Fibroblast of lung (primary cell): ENCODE measurements at places on chromosomes 13 and 19. TPM values are rescaled to one million over a fixed set of nuclear protein-coding genes. Genes with fewer than 3 reads are reported as not detected.

DNA sequence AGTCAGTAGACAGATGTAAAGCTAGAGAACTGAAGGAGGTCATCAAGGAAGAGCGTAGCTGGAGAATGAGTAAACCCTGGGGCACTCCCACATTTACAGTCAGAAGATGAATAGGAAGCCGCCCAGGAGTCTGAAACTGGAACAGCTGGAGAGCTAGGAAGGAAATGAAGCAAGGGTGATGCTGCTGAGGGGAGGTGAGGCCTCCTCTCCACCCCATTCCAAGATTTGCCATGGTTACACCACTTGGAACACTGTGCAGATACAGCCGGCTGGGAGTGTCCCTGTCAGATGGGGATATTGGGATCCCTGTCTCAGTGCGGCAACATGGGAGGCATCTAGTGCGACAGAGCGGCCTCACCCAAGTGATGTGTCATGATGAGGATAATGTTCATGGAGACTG is 51.8 kb upstream of the GPI start:
- peak; percentile 87 for DNase-seq

DNA sequence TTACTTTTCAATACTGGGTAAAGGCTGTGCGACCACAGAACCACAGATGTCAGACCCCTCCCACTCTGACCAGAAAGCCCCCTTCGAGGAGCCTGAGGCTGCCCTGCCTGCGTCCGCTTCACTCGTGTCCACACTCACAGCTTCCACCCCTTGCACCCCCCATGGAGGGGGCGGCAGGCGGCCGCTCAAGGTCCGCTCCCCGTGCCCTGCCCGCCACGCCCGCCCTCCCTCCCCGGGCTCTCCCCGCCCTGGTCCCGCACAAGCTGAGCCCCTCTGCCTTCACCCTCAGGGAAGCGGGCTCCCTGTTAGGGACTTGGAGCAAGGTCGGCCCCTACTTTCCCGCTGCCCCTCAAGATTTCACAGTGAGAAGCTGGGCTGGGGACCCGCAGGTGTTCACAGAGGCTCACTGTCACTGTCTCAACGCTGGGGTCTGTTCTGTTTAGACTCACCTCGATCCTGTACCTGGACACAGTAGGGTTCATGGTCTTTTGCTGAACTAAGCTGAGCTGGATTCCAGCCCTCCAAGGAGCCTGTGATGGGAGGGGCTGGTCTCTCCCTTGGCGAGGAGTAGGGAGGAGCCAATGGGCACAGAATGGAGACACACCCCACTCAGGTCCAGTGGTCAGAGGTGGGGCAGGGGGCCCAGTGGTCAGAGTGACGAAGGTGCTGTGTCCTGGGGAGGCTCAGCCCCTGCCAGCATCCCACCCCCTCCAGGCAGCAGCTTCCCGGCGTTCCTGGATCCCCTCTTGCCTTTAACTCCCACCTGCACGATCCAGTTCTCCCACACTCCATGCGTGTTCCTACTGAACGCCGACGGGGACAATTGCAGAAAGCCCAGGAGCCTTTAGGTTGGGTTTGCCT is 69.5 kb downstream of the SPACA7 start:
- DNase-seq, result no peak

DNA sequence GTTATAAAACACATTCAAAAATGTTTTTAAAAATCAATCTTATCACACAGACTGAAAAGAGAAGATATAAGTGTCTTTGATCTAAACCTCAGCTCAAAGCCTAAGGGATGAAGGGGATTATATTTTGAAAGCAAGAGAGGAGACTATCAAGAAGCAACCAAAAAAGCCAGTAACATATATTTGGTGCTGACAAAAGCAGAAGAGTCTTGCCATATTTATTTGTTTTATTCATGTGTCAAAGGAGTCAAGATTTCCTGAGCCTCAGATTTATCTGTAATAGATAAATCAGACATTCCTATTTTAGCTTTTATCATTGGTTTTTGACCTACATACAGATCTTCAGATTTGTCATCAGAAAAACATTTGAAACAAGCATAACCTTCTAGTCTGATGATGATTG is 798.6 kb upstream of the PCDH9 start:
- no peak for DNase-seq

GRCh38 chr13:110677731-110678545 is 28.0 kb downstream of the CARS2 start:
- DNase-seq, result no peak

GRCh38 chr13:112951674-112952371 is 17.2 kb upstream of the MCF2L start:
- no peak for DNase-seq

The TRPC4 gene
- 1.7 and 2.6 TPM in 2 replicates for total RNA-seq
